ENCODE measurements at places on chromosomes 5 and 9.

DNA sequence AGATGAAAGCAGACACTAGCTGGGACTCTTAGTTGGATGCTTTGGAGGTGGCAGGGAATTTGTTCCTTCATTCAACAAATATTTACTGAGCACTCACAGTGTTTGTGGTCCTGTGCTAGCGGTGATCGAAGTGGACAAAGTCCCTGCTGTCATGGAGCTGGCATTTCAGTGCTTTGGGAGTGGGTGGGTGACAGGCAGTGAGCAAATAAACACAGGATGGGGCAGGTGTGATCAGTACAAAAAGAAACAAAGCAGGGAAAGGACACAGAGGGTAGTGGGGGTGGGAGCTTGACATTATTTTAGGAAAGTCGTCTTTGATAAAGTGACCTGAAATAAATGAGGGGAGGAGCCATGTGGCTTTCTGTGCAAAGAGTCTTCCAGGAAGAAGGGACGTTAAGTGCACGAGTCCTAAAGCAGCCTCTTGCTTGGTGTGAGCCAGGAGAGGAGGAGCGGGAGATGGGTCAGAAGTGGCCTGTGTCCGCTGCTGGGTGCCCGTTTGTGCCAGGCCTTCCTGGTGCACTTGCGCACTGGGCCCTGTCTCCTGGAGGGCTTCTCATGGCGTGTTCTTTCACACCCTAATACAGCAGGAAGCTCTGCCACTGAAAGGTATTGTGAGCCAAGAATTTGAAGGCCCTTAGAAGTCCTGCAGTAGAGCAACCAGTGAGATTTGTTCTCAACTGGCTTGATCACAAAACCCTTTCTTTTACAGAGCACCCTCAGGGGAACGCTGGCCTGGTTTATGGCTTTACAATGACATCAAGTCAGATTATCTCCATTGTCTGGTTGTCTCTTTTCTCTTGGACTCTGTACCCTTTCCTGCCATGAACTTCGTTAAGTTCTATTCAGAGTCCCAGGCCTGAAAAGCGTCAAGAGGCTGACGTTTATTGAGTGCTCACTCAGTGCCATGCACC, 14.8 kb downstream of the NDST1 start:
- DNase-seq = peak; percentile 90

DNA sequence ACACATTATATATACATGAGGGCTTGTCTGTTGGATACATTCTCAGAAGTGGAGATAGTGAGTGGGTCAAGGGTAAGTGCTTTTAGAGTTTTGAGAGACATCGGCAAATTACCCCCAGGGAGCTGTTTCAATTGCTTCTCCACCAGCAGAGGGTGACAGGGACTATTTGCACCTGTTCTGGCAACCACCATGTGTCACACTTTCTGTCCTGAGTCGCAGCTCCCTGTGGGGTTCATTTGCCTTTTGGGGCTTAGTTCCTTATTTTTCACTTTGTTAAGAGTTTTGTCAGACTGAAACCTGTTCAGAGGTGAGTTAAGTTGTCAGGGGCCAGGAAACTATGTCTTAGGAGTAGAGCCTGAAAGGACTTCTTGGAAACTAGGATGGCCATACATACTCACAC, 20.1 kb upstream of the SLC36A1 start:
- DNase-seq = no peak

DNA sequence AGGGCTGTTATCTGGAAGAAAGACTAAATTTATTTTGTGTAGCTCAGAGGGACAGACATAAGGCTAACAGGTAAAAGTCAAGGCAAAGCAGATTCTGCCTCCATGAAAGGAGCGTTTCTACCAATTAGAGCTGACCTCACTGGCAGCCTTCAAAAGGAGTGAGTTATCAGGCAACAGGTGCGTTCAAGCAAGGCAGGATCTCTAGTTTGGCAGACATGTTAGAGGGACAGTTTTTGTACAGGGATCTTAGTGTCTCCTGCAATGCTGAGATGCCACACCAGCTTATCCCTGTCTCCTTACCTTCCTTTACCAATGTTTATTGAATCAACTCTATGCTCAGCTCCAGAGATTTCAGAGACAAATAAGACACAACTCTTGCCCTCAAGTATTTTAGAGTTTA, 73.8 kb downstream of the NRG2 start:
- DNase-seq = no peak

GRCh38 chr5:127431977-127432585, 85.4 kb upstream of the PRRC1 start:
- no peak for DNase-seq

- DNase-seq = no peak
These were observed 109.8 kb downstream of the DEPDC1B start for GRCh38 chr5:60590172-60590571.

- DNase-seq = no peak
These were observed 66.2 kb downstream of the DRD1 start for GRCh38 chr5:175377816-175378215.

DNA sequence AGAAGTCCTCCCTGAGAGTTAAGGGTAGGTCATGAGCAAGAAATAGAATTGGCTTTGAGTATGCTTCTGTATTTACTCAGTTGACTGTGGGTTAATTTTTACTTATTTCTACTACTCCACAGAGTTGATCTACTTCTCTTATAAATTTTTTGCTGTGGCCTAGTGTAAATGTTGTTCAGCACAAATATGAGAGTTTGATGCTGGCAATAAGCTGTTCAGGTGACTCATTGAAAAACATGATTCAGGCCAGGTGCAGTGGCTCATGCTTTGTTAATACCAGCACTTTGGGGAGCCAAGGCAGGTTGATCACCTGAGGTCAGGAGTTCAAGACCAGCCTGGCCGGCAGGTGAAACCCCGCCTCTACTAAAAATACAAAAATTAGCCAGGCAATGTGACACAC, 4.5 kb upstream of the CDK7 start:
- DNase-seq = no peak
